NCI-H187 treated with DMSO at 0.1 percent for 48 hours (cell line): ENCODE measurements at places on chromosomes 7 and 10.

DNA sequence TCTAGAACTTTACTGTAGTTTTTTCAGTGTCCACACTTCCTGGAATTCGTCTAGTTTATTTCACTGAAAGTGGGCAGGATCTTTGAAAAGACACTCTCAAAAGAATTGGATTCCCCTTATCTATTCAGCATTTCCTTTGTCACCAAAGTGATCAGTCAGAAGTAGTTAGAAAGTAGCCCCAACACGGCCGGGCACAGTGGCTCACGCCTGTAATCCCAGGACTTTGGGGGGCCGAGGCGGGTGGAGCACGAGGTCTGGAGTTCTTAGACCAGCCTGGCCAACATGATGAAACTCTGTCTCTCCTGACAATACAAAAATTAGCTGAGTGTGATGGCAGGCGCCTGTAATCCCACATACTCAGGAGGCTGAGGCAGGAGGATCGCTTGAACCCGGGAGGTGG is 69.0 kb upstream of the KMT2C start:
- no peak for DNase-seq

DNA sequence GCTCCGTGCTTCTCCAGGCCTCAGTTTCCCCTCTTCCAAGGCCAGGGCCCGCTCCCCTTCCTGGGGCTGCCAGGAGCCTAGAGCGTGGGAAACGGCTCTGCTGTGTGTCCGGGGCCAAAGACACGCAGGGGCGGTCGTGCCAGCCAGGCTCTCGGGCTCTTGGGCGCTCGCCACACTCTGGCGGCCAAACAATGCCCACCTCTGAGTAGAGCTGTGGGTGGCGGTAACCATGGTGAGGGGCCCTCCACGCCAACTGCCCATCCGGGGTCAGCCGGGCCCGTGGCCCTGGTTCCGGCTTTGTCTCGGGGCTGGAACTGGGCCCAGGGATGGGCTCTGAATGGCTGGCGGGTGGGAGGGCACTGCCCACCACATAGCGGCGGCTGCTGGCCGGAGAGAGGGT is 16.0 kb downstream of the GRIFIN start:
- DNase-seq = no peak

- no peak for DNase-seq
Measured at GRCh38 chr7:74622228-74622749, 35.2 kb upstream of the GTF2I start.

- no peak for DNase-seq
Measured at GRCh38 chr7:125357676-125358455, 428.2 kb upstream of the POT1 start.

- DNase-seq = no peak
Measured at GRCh38 chr7:57404343-57404966, 45.5 kb upstream of the ZNF716 start.

- no peak for DNase-seq
Measured at GRCh38 chr10:120019568-120019967, 127.0 kb downstream of the SEC23IP start.

- no peak for DNase-seq
Measured at GRCh38 chr7:252216-252965, 37.6 kb upstream of the FOXL3 start.

GRCh38 chr7:151705636-151706276 is 171.2 kb downstream of the PRKAG2 start:
- no peak for DNase-seq

GRCh38 chr10:11424456-11425295 is 186.8 kb downstream of the USP6NL start:
- no peak for DNase-seq

DNA sequence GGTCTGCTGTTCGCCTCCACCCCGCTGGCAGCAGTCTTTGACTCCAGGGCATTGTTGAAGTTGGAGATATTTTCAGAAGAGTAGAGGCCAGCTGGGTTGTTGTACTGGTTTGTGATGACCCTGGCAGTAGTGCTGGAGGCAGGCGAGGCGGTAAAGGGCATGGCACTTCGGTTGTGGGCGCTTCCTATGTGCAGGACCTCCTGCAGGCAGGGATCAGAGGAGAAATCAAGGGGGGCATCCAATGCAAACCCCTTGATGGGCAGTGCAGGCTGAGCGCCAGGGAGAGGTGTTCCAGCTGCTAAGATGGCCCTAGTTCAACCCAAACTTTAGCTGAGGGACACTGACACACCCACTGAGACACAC is 27.0 kb downstream of the PDLIM1 start:
- no peak for DNase-seq

- no peak for DNase-seq
Measured at GRCh38 chr7:1811850-1812508, 141.9 kb downstream of the ELFN1 start.

DNA sequence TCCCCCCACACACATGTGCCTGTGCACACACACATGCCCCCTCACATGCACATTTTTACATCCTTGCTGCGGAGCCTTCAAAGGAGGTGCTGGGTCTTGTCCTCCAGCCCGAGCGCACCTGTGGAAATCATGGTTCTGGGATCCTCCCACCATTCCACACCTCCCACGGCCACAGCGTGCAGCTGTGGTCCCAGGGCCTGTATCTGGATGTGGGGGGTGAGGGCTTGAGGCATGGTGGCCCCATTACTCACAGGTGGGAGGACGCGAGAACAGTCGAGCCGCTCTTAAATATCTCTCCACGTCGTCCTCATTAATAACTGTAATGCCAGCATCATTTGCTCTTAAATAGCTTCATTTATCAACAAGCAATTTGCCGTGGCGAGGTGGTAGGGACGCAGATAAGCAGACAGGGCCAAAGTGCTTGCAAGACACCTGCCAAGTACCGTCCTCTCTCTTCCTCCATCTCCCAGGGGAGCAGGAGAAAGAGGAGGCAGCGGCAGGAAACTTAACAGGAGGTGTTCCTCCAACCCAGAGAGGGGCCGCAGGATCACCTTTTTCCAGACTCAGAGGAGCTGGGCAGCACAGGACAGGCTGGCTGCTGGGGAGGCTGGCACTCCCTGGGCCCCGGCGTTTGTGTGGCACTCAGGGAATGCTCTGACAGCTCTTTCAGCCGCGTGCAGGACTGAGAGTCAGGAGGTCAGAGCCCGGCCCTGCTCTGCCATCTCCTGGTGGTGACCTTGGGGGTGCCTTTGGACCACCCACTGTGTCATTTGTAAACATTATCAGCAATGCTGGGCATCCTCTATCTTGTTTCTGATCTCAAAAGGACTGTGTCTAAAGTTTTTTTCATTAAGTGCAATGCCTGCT is 87.4 kb downstream of the CDH23 start:
- no peak for DNase-seq

- DNase-seq = no peak
Measured at GRCh38 chr10:18043148-18044006, 91.7 kb downstream of the SLC39A12 start.

- DNase-seq = no peak
Measured at GRCh38 chr10:34613491-34613890, 201.6 kb downstream of the PARD3 start.

- no peak for DNase-seq
Measured at GRCh38 chr10:42868530-42868929, 85.9 kb downstream of the BMS1 start.

- peak; percentile 4 for DNase-seq
Measured at GRCh38 chr10:99560277-99561126, 27.8 kb downstream of the NKX2-3 start.

DNA sequence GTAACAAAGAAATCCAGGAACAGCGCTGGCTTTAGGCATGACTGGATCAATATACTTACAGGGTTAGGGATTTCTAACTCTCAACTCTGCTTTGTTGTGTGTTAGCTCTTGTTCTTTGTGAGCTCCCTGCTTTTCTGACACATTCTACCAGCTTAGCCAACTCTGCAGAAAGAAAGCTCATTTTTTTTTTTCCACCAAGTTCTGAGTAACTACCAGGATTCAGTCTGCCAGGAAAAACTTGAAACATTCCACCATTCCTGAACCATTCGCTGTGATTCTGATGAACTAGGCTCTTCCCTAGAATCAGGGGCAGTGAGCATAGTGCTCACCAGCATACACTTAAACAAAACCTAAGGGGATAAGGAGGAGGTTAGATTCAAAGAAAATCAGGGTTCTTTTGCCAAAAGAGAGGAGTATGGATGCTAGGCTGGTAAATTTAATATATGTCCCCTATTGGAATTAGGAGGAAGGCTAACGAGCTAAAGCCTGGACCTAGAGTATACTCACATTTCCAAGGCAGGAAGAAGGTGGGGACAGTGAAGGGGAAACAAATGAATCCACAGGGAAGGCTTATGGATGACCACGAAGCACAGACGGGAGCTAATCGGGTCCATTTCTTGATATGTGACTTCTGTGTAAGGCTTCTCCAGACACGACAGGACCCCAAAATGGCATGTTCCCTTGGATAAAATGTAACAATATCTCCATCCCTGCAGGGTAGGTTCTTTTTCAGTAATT is 183.4 kb downstream of the PRKG1 start:
- no peak for DNase-seq

GRCh38 chr7:54843841-54844355 is 84.9 kb upstream of the SEC61G start:
- DNase-seq = no peak

GRCh38 chr10:110613996-110614495 is 30.1 kb upstream of the RBM20 start:
- no peak for DNase-seq

DNA sequence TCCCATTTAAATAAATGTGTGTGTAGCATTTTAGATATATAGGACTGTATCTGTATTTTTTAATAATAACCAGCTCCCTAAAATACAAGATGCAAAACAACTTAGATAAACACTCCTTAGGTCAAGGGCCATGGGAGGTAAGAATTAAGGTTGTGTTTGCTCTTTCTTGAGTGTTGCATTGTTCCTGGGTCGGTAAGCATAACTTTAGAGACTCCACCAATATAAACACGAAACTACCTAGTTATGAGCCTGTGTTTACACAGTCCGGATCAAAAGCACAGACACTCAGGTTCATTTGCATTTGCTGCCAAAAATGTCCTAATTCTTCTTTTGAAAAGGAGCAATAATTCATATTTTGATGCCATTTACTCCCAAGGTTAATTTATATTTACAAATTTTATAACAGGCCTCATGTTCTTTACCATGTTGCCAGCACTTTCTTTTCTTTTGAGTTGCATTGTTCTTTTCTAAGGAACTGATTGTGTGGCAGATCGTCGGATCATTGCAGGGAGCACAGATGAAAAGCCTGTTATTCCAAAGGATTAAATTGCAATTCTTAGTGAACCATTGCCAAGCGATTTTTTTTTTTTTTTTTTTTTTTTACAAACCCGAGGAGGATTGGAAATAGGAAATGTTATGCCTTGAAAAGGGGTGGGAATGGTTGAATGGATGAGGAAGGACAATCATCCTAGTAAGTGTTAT is 45.8 kb upstream of the GLCCI1 start:
- DNase-seq = no peak

DNA sequence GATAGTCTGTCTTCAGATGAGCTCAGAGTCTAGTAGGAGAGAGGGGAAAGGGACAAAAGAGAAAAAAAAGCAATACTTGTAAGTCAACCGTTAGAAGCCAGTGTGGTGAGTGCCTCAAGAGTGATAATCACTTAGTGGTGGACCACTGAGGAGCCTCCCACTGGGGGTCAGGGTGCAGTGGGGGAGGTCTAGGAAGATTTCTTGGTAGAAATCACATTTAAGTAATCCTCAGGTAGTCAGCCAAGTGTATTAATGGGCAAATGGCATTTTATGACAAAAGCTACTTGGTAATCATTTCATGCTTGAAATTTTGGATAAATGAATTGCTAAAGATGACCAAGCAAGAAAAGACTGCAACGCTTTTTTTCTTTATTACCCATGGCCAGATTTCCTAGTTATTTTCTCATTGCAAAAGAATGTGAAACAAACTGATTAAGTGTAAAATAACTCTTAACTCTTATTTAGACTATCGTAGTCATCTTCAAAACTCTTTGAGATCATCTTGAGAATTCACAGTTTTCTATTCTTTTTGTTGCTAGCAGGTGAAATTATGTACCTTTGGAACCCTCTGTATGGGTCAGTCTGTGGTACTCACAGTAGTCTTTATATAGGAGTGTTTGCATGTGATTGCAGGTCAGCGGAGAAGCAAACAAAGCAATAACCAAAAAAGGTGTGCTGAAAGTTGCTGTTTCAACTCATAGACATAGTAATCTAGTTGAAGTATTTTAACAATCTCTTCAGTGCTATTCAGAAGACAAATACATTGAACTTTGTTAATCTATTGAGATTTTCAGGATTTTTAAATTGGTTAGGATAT is 63.9 kb downstream of the PPP1R9A start:
- DNase-seq = no peak

DNA sequence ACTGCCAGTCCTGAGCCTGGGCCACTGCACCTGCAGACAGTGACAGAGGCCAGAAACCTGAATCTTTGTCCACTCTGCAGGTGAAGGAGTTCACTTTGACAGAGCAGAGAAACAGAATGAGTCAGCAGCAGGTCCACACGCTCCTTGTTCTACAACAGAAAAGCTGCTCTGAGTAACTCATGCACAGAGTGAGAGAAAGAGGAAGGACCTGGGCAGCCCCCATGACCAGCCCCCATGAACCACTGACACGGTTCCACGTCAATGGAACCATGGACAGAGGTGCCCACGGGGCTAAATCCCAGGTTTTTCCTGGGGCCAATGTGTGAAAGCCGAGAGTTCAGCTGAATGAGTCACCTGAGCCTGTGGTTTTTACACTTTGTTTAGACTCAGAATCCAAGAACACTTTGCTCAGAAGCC is 40.8 kb upstream of the CTBP2 start:
- no peak for DNase-seq

DNA sequence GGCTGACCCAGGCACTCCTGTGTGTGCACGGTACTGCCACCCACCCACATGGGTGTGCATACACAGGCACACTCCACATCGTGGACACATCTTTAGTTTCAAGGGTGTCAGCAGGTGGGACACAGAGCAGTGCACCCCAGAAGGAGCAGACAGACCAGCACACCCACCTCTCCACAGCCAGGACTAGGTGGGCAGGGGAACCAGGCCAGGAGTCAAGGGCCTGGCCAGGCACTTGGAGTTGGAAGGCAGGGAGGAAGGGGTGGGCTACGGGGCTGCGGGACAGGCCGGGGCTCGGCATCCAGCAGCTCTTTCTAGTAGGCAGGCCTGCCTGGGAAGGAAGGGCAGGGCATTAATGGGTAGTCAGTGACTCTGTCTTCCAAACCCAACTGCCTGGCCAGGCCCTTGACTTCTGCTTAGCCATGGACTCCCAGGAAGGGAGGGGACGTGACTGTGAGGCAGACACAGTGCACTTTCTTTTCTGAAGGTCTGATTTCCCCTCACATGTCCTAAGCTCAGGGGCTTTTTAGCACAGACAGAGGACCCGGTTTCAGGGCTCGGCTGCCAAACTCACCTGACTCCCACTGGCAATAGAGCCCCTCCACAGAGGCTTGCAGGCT is 14.6 kb downstream of the RASGEF1A start:
- DNase-seq = no peak

- DNase-seq = no peak
Measured at GRCh38 chr10:30990971-30991646, 40.6 kb downstream of the ZNF438 start.

GRCh38 chr10:4219901-4220300 is 434.9 kb upstream of the KLF6 start:
- no peak for DNase-seq

GRCh38 chr7:157395206-157395605 is 58.4 kb downstream of the DNAJB6 start:
- DNase-seq = no peak
